K562 (cell line): ENCODE measurements at places on chromosomes 3 and 15.

DNA sequence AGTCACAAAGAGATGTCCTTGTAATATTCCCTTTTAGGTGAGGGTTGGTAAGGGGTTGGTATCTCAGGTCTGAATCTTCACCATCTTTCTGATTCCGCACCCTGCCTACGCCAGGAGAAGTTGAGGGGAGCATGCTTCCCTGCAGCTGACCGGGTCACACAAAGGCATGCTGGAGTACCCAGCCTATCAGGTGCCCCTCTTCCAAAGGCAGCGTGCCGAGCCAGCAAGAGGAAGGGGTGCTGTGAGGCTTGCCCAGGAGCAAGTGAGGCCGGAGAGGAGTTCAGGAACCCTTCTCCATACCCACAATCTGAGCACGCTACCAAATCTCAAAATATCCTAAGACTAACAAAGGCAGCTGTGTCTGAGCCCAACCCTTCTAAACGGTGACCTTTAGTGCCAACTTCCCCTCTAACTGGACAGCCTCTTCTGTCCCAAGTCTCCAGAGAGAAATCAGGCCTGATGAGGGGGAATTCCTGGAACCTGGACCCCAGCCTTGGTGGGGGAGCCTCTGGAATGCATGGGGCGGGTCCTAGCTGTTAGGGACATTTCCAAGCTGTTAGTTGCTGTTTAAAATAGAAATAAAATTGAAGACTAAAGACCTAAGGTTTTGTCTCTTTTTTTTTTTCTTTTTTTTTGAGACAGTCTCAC is 19.8 kb downstream of the TYRO3 start:
- DNase-seq, result no peak

DNA sequence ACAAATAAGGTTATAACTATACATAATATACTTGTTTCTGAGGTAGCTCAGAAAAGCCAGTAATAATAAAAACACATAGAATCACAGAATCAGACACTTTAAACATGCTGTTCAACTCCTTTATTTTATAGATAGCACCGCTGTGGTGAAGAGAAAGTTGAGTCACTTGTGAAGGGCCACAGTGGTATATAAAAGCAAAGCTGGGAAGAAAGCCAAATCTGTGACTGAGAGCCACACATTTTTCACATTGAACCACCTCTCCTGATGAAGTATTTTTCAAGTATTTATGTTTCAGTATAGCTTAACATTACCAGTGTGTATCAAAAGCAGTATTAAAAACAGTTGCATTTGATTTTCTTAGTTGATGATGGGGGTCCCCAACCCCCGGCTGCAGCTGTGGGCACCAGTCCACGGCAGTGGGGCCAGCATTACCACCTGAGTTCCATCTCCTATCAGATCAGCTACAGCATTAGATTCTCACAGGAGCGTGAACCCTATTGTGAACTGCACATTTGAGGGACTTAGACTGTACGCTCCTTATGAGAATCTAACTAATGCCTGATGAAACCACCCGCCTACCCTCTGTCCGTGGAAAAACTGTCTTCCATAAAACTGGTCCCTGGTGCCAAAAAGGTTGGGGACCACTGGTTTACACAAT is 46.2 kb downstream of the TBL1XR1 start:
- no peak for DNase-seq

- no peak for DNase-seq
These were observed 85.2 kb upstream of the POMGNT2 start for GRCh38 chr3:43191116-43191515.

- DNase-seq, result no peak
These were observed 61.6 kb upstream of the ACAN start for GRCh38 chr15:88741671-88742070.

DNA sequence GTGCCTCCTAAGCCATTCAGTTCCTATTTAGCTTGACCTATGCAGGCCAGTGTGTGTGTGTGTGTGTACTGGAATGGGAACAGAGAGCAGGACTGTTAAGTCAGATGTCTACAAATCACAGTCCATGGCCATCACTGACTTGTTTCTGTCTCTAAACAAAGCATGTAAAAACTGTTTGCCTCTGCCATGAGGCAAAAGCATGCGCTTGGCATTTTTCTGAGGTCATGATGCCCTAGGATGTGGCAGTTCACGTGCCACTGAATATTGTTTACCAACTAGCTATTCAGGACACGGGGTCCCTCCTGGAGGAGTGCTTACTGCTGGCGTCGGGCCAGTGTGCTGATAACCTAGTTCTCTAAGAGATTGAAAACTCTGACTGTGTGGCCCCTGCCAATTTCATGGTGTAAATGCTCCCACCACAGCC is 8.2 kb upstream of the ATP13A3 start:
- no peak for DNase-seq
